ENCODE measurements at places on chromosomes 16 and 17. TPM values are rescaled to one million over a fixed set of nuclear protein-coding genes. Genes with fewer than 3 reads are reported as not detected.

CCL22 gene
- total RNA-seq = not detected

TLCD3B gene
- total RNA-seq = not detected

LGALS9C gene
- 6.6 TPM for total RNA-seq

UMOD gene
- not detected for total RNA-seq

GPT2 gene
- total RNA-seq = 23.4 TPM

ABAT gene
- total RNA-seq = 6.0 TPM

LYRM1 gene
- total RNA-seq = 24.9 TPM

FOXJ1 gene
- total RNA-seq = 0.14 TPM

BLTP2 gene
- 109 TPM for total RNA-seq

BICDL2 gene
- 0.68 TPM for total RNA-seq

TMEM88 gene
- 0.67 TPM for total RNA-seq

CDH5 gene
- total RNA-seq = not detected

SCNN1G gene
- total RNA-seq = not detected

IFI35 gene
- total RNA-seq = 36.3 TPM

KRTAP1-1 gene
- not detected for total RNA-seq

GRN gene
- total RNA-seq = 272 TPM

SYCE1L gene
- total RNA-seq = 1.6 TPM

KRT40 gene
- not detected for total RNA-seq
